ENCODE measurements at places on chromosomes 12 and 14.

- DNase-seq = no peak
These were observed 31.5 kb downstream of the SLC6A12 start for GRCh38 chr12:182381-182892.

GRCh38 chr12:121980191-121980891 lies 41.3 kb upstream of the BCL7A start:
- no peak for DNase-seq

DNA sequence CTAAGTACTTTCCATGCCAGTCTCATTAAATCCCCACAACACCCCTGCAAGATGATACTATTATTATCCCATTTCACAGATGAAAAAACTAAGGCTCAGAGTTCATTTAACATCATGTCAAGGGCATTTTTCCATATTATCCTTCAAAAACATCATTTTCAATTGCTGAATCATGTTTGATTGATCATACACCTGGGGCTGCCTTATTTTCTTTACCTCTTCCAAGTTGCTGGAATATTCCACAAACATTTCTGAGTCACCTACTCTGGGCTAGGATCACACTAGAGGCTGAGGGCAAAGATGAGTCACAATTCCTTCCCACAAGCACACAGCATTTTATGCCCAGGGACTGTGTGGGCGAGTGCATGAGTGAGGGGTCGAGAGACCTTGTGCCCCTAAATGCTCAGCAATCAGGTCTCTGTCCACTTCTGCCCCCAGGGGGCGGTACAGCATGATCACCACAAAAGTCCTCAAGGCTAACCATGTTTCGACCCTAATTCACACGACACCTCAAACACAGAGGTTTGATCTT lies 14.1 kb upstream of the TMEM119 start:
- DNase-seq = peak; percentile 54

- no peak for DNase-seq
These were observed 16.6 kb upstream of the RND1 start for GRCh38 chr12:48882315-48882687.

DNA sequence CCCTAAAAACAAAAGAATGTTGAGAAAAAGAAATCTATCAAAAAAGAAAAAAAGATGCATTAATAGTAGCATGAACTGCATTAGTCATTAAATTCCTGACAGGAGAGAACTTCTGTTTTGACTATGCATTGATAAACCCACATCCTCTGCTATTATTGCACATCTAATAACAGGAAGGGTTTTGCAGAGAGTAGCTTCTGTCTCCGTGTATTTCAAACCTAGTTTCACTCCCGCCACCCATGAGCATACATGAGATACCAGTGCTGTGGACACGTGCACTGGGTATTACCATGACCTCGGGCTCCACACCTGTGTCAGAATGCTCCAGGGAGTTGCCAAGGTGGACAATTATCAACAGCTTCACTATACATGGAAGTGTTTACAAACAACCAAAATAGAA lies 449.1 kb upstream of the SOX5 start:
- no peak for DNase-seq

GRCh38 chr14:58408681-58409215 lies 13.0 kb downstream of the TOMM20L start:
- no peak for DNase-seq

DNA sequence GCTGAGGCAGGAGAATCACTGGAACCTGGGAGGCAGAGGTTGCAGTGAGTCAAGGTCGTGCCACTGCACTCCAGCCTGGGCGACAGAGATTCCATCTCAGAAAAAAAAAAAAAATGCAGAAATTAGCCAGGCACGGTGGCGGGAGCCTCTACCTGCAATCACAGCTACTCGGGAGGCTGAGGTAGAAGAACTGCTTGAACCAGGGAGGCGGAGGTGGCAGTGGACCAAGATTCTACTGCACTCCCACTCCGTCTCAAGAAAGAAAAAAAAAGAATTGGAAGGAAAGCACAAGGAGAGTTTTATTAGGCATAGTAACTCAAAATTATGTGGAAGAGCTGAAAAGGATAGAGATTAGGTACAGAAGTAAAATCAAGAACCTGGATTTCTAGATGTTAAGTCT lies 20.8 kb upstream of the AMHR2 start:
- no peak for DNase-seq

DNA sequence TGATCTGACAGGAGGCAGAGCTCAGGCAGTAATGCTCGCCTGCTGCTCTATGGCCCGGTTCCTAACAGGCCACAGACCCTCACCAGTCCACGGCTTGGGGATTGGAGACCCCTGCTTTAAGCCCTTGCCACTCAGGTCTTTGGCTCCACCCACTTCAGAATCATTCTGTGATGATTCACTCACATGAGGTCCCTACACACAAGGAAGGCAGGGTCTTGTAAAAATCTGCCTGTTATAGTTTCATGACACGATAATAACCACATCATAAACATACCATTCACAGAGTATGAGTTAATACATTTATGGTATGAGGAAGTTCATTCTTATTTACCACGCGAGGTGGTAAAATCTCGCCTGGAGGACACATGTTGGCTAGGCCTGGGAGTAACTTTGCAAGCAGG lies 29.0 kb upstream of the MAX start:
- DNase-seq = no peak

- peak; percentile 39 for DNase-seq
These were observed 18.7 kb upstream of the HDAC7 start for GRCh38 chr12:47838286-47838931.

DNA sequence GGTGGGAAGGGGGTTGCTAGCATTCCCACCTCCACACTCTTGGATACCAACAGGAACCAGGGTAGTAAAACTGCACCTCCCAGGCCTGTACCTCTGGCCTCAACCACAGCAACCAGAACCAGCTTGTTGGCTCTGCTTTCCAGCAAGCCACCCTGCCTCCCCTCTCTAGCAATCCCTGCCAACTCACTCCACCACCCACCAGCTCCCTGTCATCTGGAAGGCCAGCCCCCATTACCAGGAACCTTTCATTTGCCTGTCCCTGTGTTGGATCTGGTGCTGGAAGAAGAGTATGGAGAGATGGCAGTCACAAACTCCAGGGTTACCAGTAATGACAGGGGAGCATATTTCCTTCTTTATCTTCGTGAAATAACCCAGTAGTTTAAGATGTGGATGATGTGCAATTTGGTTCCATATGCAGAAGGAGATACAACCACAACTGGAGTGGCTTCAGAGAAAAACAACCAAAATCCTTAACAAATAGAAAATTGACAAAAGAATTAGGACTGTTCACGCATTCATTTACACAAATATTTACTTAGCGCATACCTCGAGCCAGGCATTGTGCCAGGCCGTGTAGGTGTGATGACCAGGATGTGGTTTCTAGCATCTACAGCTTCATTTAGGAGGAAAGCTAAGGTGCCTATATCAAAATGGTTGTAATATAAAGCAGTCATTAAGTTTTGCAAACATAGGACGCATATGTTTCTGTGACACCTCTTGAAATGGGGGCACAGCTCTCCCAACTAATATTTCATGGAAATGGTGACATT lies 3.4 kb downstream of the B4GALNT3 start:
- DNase-seq = no peak

DNA sequence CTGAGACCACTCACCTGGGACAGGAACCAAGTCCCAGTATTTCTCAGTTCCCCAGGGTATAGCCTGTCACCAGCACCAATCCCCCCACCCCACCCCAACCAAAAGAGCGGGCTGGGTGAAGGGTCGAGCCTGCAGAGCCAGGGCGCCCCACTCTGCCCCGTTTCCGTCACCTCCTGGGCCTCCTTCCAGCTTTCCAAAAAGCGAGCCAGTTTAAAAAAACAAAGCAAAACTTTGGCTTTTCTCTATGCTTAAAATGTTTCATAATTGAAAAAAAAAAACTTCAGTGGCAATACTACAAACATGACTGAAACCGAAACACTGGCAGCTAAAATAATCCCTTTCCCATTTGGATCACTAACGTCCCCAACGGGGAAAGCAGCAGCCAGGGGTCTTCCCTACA lies 7.5 kb downstream of the CAMKK2 start:
- no peak for DNase-seq

GRCh38 chr14:57725399-57726077 lies 140.4 kb downstream of the SLC35F4 start:
- no peak for DNase-seq

DNA sequence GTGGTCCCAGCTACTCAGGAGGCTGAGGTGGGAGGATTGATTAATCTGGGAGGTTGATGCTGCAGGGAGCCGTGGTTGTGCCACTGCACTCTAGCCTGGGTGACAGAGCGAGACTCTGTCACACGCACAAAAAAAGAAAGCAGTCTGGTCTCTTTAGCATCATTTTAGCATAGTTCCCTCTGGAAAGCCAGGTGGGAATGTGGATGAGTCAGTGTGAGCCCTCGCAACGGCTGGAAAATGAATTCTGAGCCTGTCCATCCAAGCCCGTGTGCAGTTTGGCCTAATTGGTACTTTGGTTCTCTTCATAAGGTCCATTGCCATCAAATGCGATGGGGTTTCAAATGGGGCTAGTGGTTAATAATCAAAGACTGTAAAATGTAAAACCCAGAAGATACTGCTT lies 2.4 kb downstream of the MYL2 start:
- no peak for DNase-seq

- DNase-seq = no peak
These were observed 37.3 kb upstream of the BCL11B start for GRCh38 chr14:99309220-99309766.

DNA sequence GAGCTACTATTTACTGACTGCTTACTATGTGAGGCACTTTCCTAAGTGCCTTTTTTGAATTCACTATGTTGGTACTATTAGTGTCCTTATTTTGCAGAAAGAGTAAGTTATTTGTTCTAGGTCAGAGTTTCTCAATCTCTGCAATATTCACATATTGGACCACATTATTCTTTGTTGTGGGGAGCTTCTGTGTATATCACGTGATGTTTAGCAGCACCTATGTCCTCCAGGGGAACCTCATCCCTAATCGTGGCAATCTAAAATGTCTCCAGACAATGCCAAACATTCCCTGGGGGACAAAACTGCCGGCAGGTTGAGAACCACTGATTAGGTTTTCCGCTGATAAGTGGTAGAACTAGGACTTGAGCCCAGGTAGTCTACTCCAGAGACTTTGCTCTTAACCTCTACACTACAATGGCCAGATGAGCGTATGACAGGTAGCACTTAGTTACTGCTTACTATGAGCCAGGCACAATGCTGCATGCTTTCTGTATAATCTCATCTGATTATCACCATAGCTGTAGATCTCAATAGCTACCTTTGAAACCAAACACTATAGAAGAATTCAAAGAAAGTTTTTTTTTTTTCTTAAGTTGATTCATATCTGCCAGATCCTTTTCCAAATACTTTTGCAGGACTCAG lies 38.9 kb downstream of the NELL2 start:
- DNase-seq = no peak

DNA sequence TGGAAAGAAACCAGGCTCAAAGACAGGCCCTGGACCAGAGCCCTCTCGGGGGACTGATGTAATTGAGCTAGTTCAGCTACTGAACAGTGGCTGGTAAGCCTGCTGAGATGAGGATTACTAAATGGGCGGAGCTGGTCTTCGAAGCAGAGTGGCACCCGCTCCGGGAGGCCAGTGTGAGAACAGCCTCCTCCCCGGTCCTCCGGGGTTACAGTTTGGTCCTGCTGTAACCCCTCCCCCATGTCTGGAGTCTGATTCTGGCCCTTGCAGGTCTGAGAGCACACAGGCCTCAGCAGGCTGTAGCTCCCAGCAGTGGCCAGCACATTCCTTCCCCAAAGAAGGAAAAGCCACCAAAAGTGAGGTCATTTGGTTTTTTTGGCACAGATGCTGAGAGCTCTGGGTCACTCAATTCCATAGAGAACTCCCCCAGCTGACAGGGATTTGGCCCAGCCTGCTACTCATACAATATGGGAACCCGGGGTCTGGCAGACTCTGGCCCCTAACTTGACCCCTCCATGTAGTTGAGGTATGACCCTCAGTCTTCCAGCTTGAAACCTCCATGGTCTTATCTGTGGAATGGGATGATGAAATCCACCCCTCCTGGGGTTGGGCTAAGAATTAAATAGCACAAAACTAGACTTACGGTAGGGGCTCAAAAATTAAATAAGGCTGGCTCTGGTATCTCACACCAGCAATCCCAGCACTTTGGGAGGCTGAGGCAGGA lies 39.0 kb downstream of the ACTN1 start:
- DNase-seq = no peak

- no peak for DNase-seq
These were observed 9.5 kb upstream of the NUMB start for GRCh38 chr14:73467800-73468199.

Measured in activated CD4-positive, alpha-beta T cell treated with anti-CD3 and anti-CD28 coated beads, Interleukin-2, amount 50 U/mL, for 1 hour (primary cell).